ENCODE measurements at places on chromosomes 5 and 9. TPM values are rescaled to one million over a fixed set of nuclear protein-coding genes. Genes with fewer than 3 reads are reported as not detected.

Gene ECM2
- 0.18 TPM for total RNA-seq

Gene OBP2B
- total RNA-seq, result not detected

DNA sequence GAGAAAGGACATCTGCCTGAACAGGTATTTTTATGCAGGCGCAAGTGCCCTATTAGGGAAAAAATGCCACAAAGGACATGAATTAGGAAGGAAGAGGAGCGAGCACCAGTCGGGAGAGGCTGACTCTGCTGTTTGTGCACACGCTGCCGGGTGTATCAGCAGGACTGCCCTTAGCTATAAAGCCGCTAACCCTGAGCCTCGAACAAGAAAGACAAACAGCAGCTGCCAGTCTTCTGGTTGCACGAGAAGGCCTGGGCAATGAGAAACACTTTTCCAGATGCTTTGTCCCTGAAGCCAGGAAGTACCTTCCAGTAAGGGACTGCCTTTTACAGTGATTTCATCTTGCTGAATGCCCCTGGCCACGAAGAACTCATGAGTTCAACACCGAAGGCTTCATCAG is 12.6 kb downstream of the QSOX2 start:
- no peak overlapping the region for H3K27ac ChIP-seq
- peaks cover 18% of the 10 kb centered on the region for H3K4me1 ChIP-seq
- no peak overlapping the region for H3K4me3 ChIP-seq
- no peak for DNase-seq
- no peaks in the 10 kb centered on the region for H3K36me3 ChIP-seq

Gene PCDHGB7
- 22.4 TPM for total RNA-seq

DNA sequence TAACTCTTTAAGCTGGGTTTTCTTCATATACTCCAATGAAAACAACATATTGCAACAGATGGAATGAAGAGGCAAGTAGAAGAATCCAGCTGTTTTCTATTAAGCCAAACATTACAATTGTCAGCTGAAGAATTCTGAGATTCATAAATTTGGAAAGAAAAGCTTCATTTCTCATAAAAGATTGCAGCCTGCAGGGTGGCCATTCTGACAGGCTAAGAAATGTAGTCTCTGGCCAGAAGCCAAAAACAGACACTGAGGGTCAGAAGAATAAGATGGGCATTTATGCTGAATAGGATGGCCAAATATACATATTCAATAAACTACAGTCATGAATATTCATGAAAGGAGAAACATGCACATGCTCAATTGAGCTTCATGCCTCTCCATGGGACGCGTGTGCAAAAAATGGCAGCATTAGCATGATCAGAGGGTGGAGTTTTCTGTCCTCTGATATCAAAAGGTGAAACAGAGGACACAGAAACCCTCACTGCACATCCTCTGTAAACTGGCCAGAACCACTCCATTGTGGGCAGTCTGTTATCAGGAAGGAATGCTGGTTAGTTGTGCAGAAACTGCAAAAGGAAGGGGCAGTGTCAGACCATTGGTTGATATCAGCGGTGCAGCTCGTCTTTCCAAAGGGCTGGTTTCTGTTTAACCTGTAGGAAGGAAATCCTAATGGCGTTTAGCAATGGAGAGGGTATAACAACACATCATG is 50.2 kb downstream of the FXN start:
- no peak overlapping the region for H3K27ac ChIP-seq
- H3K4me3 ChIP-seq, result no peak overlapping the region
- peak; percentile 71 for DNase-seq
- H3K36me3 ChIP-seq, result no peaks in the 10 kb centered on the region
- H3K27me3 ChIP-seq, result no peaks in the 10 kb centered on the region

Gene LRRC19
- total RNA-seq, result not detected

Data from astrocyte (in vitro differentiated cells and primary cell).